ENCODE measurements at places on chromosomes 6 and 20.
A peak's percentile ranks its signal among the peaks of the same experiment; 100 is the strongest.

DNA sequence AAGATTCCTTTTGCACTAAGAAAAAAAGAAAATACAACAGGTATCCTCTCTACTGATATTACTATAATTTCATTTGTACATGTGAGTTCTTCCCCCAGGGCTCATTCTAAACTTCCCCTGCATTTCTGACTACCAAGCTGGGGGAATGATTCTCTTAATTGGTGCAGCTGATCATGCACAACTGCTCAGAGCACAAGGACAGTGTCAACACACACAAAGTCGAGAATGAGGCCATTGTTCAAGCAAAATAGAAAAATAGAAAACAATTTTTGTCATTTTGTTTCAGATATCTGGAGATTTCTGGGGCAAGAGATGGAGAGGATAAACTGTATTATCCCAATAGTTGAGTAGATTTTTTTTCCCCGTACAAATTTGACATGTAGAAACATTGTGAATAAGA is 236.3 kb downstream of the HAO1 start:
- DNase-seq = no peak

- DNase-seq = no peak
Measured at GRCh38 chr6:10268611-10269310, 146.1 kb downstream of the TFAP2A start.

GRCh38 chr6:61193771-61194170 is 1092.3 kb downstream of the KHDRBS2 start:
- no peak for DNase-seq

DNA sequence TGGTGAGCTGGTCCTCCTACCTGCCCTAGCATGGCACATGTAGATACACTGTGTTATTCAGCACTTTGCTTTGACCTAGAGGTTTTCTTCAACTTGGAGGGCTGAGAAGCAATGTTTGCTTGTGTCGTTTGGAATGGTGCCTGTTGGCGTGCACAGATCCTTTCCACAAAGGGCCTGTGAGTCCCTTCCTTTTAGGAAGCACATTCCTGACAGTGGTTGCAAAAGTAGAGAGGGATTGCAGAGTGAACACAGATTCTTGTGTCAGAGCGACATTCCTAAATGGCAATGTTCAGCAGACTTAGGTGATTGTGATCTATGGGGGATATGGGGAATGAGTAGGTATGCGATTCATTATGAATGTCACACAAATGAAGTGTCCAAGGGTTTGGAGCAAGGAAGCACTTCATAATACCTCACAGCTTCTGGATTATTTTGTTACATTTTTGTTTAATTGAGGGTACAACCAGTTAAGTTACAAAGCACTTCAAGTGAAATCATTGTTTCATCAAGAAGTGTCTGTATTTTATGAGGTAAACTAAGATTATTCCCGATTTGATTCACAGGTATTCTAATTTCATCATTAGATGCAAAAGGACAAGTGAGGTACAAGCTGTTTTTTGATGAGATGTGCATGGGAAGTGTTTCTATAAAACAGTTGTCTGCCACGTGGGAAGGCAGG is 713 bp upstream of the RNF144B start:
- DNase-seq = no peak

DNA sequence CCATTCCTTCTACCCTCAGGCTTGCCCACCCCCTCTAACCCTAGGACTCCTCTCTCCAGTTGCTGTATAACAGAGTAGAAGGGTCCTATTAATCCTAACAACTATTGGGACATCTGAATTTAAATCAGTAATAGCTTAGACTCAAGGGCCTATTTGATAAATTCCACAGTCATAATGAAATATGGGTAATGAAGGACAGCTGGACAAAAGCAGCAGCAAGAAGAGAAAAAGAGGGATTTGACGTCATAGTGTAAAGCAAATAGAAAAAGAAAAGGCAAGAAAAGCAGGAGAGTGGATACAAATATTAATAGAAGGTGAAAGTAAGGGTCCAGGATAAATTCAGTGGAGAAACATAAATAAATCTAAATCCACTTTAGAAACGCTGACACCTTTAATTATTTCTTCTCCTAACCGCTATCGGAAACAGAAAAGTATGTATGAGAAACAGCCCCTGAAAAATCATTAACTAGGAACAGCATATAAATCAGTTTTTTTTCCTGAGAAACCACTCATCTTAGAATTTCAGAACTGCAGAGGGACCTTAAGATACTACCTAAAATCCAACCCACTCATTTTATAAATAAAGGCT is 12.8 kb downstream of the FKBP5 start:
- DNase-seq = no peak

GRCh38 chr20:43363506-43363905 is 94.2 kb upstream of the SRSF6 start:
- DNase-seq = no peak

DNA sequence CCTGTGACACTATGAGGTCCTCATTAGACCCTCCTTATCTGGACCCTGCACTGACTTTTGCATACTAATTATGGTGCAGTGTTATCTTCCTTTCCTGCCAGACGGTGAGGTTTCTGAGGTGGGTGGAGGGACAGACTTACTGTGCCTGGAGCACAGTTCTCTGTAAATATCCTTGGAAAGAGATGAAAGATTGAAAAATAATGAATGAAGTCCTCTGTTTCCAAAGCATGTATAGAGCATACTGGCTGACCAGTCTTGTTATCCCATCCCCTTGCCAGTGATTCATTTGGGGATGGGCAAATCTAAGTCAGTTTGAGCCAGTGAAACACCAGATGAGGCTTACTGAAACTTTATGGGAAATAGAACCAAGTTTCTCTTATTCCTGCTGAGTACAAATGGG is 152.6 kb upstream of the HDDC2 start:
- DNase-seq = no peak

GRCh38 chr6:10970731-10971130 is 73.4 kb downstream of the ELOVL2 start:
- no peak for DNase-seq

- DNase-seq = no peak
Measured at GRCh38 chr6:7143476-7143974, 35.8 kb downstream of the RREB1 start.

- DNase-seq = no peak
Measured at GRCh38 chr6:142279350-142280180, 22.2 kb upstream of the ADGRG6 start.

DNA sequence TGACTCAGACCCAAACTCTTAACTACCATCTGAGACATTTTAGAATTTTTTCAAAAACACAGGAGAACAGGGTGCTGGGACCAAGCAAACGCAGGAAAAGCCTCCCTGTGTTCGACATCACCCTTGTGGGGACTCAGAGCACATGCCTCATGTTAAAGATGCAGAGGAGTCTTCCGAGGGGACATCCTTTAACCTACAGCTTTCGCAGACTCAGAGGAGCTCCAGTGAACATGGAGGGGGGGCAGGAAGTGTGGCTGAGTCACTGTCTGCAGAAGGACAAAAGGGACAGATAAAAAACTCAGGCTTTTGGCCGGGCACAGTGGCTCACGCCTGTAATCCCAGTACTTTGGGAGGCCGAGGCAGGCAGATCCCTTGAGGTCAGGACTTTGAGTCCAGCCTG is 15.1 kb downstream of the BMP7 start:
- no peak for DNase-seq

DNA sequence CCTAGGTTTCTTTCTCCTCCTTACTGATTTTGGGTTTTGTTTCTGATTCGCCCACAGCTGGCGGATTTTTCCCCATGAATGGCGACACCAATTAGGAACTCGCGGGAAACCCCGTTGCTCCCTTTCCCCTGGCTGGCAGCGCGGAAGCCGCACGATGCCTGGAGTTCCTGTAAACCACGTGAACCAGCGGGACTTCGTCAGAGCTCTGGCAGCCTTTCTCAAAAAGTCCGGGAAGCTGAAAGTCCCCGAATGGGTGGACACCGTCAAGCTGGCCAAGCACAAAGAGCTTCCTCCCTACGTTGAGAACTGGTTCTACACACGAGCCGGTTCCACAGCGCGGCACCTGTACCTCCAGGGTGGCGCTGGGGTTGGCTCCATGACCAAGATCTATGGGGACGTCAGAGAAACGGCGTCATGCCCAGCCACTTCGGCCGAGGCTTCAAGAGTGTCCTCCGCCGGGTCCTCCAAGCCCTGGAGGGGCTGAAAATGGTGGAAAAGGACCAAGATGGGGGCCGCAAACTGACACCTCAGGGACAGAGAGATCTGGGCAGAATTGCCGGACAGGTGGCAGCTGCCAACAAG is 3.2 kb upstream of the SEC23B start:
- no peak for DNase-seq

DNA sequence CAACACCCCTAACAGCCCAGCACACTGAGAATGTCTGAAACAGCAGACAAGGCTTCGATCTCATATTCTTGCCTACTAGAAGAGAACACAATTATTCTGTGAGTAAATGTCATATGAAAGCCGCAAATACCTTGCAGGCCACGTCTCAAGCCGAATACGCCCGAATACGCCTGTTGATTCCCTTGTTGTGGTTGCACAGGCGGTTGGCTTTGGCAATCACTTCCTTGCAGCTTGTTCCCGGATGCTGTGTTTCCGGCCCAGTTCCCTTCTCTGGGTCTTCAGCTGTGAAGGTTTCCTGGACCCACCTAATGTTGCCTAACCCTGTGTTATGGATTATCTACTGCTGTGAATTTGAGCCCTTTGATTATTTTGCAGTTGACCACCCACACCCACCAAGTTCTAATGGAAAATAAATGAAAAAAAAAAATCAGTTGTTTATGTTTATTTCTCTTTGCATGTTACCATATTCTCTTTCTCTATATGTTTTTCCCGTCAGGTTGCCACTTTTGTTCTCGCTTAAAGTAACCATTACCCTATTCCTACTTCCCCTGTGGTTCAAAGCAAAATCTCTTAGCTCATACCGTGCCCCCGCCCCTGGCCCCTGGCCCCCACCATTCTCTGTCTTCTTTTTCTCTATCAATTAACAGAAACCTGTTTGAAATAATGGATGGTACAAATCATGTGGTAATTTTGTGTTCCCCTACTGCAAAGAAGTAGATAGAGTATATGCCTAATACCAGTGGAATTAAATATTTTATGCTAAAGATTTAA is 172.4 kb downstream of the ADGB start:
- peak; percentile 11 for DNase-seq

- DNase-seq = no peak
Measured at GRCh38 chr6:148443798-148444560, 101.3 kb downstream of the SASH1 start.

DNA sequence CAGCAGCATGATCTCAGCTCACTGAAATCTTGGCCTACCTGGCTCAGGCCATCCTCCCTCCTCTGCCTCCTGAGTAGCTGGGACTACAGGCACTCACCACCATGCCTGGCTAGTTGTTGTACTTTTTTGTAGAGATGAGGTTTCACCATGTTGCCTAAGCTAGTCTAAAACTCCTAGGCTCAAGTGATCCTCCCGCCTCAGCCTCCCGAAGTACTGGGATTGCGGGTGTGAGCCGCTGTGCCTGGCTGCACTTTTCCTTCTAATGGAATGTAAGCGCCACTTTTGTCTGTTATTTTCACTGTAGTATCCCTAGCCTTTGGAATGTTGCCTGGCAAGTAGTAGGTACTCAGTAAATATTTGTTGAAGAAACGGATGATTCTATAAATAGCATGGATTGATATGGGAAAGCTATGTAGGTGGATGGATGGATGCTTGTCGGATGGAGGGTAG is 10.4 kb upstream of the TRIB3 start:
- DNase-seq = no peak

DNA sequence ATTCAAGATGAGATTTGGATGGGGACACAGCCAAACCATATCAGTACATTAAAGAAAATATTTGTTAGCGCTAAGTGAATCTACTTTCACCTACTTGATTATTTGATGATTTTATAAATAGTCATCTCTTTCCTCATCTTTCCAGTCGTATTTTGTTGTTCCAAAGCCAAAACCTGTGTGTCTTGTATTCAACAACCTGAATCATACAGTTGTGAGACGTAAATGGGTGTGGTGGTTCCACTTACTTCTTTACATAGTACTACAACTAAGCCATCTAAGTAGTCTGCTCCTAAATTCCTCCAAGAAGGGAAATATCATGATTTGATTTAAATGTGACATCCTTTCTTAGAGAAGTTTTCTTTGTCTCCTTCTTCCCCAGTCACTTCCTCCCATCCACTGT is 132.8 kb downstream of the ESR1 start:
- DNase-seq = no peak

- DNase-seq = no peak
Measured at GRCh38 chr6:38141716-38142115, 322.2 kb downstream of the ZFAND3 start.

DNA sequence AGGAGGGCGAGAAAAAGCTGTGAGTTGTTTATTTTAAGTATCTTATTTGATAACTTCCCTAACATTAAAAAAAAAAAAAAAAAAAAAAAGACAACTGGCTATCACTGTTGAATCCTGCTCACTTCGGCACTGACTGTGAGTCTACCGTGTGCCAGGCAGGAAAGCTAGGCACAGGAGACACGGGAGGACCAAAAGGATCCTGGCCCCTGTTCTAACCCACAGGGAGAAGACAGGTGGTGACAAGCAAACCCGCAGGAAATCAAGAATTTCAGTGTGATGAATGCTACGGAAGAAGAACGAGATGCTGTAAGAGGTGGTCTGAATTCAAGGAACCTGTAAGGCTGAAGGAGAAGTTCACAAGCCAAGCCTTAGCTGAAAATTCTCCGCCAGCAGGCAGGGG is 94.7 kb upstream of the NFATC2 start:
- DNase-seq = no peak

GRCh38 chr20:43750774-43751166 is 24.0 kb upstream of the GTSF1L start:
- DNase-seq = no peak

DNA sequence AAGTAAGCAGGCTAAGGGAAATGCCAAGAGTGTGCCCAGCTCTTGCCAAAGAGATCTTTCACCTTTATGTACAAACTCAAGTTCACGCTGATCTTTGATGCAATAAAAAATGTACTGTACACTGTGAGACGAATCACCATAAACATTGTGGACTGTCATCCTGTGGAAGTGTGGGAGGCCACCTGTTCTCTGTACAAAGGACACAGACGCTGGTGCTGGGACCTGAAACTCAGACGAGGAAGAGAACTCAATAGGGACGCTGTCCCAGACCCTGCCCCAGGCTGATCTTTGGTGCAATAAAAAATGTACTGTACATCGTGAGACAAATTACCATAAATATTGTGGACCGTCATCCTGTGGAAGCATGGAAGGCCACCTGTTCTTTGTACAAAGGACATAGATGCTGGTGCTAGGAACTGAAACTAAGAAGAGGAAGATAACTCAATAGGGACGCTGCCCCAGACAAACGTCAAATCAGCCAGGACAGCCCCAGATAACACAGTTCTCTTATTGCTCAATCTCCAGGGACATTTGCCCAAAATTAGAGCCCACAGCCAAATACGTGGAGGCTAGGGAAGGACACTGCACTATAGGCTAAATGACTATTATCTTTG is 312.7 kb upstream of the SGK1 start:
- DNase-seq = no peak

- no peak for DNase-seq
Measured at GRCh38 chr6:32127409-32127716, 683 bp downstream of the ATF6B start.

- DNase-seq = no peak
Measured at GRCh38 chr20:45704969-45705637, at the start of gene WFDC10B. WFDC10B (minus strand) TSS chr20:45705019; CDS start chr20:45685992, 19,027 bp downstream.
